ENCODE measurements at places on chromosomes 3 and 15. TPM values are rescaled to one million over a fixed set of nuclear protein-coding genes. Genes with fewer than 3 reads are reported as not detected.

DNA sequence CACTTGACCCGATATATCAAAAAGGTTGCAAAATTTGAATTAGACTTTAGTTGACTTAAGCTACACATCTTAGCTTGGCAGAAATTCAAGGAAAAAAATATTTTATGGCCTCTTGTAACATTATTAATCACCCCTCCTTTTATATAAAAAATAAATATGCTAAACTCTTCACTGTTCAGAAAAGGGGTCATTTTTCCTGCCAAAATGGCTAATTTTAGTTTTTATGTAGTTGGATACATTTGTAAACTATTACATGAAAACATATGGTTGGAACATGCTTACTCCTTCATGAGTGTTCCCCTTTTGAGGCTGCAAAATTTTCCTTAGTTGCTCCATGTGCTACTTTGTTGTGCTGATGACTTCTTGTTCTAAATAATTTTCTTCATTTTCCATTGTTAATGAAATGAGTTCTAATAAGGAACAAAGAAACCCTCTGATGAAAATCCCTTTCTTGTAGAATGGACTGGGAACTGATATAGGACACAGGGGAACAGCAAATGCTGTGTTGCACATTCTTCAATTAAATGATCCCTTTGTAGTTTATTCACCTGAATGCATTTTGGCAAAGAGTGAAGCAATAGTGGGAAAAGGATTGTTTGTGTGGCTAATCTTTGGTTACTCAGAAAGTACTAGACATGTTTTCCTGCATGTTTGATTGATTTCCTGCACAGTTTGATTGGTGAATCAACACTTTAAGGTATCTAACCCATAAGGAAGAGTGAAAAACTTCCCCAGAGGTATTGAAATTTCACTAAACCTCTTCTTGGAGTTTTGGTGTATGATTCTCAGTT, 349.3 kb downstream of the TIGIT start:
- no peaks in the 10 kb centered on the region for H3K36me3 ChIP-seq
- no peaks in the 10 kb centered on the region for H3K4me1 ChIP-seq
- no peak overlapping the region for H3K27ac ChIP-seq
- H3K4me3 ChIP-seq = no peak overlapping the region
- no peaks in the 10 kb centered on the region for H3K27me3 ChIP-seq
- no peak for DNase-seq

- H3K27ac ChIP-seq = no peak overlapping the region
- DNase-seq = peak; percentile 64
- H3K4me1 ChIP-seq = no peaks in the 10 kb centered on the region
- H3K4me3 ChIP-seq = no peak overlapping the region
- H3K27me3 ChIP-seq = no peaks in the 10 kb centered on the region
- H3K36me3 ChIP-seq = no peaks in the 10 kb centered on the region
These were observed 74.2 kb upstream of the SATB1 start for GRCh38 chr3:18499301-18499700.

- DNase-seq = no peak
- no peak overlapping the region for H3K27ac ChIP-seq
- peaks cover 71% of the 10 kb centered on the region for H3K36me3 ChIP-seq
- H3K4me1 ChIP-seq = peaks cover 5% of the 10 kb centered on the region
These were observed 90.0 kb upstream of the RPL32 start for GRCh38 chr3:12931273-12931905.

- H3K4me1 ChIP-seq = peaks cover 50% of the 10 kb centered on the region
- peak overlapping the region; percentile 22 for H3K4me3 ChIP-seq
- no peak for DNase-seq
- H3K36me3 ChIP-seq = no peaks in the 10 kb centered on the region
These were observed 43.6 kb upstream of the PLCL2 start for GRCh38 chr3:16841041-16841753.

DNA sequence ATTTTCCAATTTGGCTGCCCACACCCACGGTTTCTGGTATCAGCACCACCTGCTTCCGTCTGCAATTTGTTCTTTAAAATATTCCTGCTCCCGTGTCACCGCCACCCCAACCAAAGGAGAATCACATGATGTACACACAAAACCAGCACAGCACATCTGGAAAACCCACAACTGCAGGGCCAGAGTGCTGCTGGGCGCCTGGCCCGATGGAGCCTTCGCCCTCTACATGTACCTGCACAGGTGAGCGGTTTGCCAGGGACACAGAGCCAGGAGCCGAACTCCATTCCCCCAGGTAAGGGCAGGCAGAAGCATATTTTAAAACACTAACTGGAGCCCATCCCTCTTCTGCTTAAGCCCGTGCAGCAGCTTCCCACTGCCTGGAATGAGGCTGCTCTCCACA, 75.6 kb downstream of the ADAMTS17 start:
- no peaks in the 10 kb centered on the region for H3K36me3 ChIP-seq
- DNase-seq = no peak
- H3K27me3 ChIP-seq = no peaks in the 10 kb centered on the region

DNA sequence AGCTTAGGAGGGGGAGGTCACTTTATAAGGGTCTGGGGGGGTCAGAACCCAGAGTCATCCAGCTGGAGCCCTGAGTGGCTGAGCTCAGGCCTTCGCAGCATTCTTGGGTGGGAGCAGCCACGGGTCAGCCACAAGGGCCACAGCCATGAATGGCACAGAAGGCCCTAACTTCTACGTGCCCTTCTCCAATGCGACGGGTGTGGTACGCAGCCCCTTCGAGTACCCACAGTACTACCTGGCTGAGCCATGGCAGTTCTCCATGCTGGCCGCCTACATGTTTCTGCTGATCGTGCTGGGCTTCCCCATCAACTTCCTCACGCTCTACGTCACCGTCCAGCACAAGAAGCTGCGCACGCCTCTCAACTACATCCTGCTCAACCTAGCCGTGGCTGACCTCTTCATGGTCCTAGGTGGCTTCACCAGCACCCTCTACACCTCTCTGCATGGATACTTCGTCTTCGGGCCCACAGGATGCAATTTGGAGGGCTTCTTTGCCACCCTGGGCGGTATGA, at the start of gene RHO:
Gene RHO, plus strand, starts transcription at position 51 of the 512 bp plus-strand sequence. Its CDS starts 95 bp downstream, at position 146.
- H3K4me1 ChIP-seq = peaks cover 12% of the 10 kb centered on the region
- H3K4me3 ChIP-seq = no peak within 1 kb of the TSS
- no peak within 1 kb of the TSS for H3K27ac ChIP-seq
- no peaks in the 10 kb centered on the region for H3K27me3 ChIP-seq

- H3K4me3 ChIP-seq = no peak overlapping the region
- no peak overlapping the region for H3K27ac ChIP-seq
- DNase-seq = no peak
- H3K36me3 ChIP-seq = no peaks in the 10 kb centered on the region
These were observed 16.3 kb downstream of the C3orf20 start for GRCh38 chr3:14691239-14691638.

- no peak overlapping the region for H3K27ac ChIP-seq
- H3K4me3 ChIP-seq = no peak overlapping the region
- no peaks in the 10 kb centered on the region for H3K4me1 ChIP-seq
- DNase-seq = no peak
- H3K27me3 ChIP-seq = no peaks in the 10 kb centered on the region
These were observed 170.1 kb downstream of the CNTN4 start for GRCh38 chr3:2268779-2269178.

- H3K4me3 ChIP-seq = no peak overlapping the region
- no peak overlapping the region for H3K27ac ChIP-seq
- H3K27me3 ChIP-seq = no peaks in the 10 kb centered on the region
These were observed 5.9 kb downstream of the ADPRH start for GRCh38 chr3:119585208-119585607.

- H3K27ac ChIP-seq = no peak overlapping the region
- no peak overlapping the region for H3K4me3 ChIP-seq
- DNase-seq = no peak
- H3K27me3 ChIP-seq = no peaks in the 10 kb centered on the region
- no peaks in the 10 kb centered on the region for H3K36me3 ChIP-seq
- H3K4me1 ChIP-seq = peaks cover 6% of the 10 kb centered on the region
These were observed 5.1 kb downstream of the PDCD10 start for GRCh38 chr3:167729591-167729990.

DNA sequence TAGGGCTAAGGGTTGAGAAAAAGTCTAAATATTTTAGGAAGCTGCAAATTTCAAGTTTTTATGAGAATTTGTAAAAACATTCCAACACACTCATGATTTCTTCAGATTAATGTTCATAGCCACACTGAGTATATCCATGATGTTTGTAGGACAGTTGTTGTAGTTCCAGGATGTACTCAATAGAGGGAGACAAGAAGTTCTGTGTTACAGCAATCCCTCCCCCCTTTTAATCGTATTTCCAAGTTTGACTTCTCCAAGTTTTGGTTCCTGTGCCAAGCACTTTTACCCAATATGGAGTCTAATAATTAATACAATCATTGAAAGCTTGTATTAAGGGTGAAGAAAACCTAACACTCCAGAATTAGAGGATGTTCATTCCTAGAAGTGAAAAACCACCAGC, 143.4 kb downstream of the FEZF2 start:
- no peaks in the 10 kb centered on the region for H3K36me3 ChIP-seq
- H3K4me1 ChIP-seq = no peaks in the 10 kb centered on the region
- no peak overlapping the region for H3K4me3 ChIP-seq
- no peak for DNase-seq
- H3K27ac ChIP-seq = no peak overlapping the region

DNA sequence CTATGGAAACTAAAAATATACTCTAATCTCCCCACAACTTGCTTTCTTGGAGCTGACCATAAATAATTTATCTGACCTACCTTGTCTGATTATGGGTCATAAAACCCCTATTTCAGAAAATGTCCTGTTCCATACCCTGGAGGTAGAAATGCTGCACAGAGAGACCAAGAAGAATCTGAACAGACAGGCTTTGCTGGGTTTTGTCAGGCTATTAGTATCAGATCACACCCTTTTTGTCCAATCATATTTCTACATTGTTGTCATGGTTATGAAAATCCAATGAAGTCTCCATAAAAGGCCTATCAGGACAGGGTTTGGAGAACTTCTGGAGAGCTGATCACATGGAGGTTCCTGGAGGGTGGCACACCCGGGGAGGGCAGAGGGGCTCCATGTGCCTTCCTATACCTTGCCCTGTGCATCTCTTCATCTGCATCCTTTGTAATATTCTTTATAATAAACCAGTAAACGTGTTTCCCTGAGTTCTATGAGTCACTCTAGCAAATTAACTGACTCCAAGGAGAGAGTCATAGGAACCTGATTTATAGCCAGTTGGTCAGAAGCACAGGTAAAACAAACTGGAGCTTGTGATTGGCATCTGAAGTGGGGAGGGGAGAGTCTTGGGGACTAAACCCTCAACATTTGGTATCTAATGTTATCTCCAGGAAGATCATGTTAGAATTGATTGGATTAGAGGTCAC, 58.1 kb downstream of the NGLY1 start:
- H3K4me3 ChIP-seq = no peak overlapping the region
- no peak for DNase-seq
- H3K4me1 ChIP-seq = no peaks in the 10 kb centered on the region
- no peaks in the 10 kb centered on the region for H3K27me3 ChIP-seq
- no peak overlapping the region for H3K27ac ChIP-seq

- no peak overlapping the region for H3K4me3 ChIP-seq
- no peak for DNase-seq
- no peaks in the 10 kb centered on the region for H3K27me3 ChIP-seq
- H3K4me1 ChIP-seq = no peaks in the 10 kb centered on the region
- H3K27ac ChIP-seq = no peak overlapping the region
- H3K36me3 ChIP-seq = no peaks in the 10 kb centered on the region
These were observed 811.4 kb downstream of the NAALADL2 start for GRCh38 chr3:175670557-175670956.

- no peak overlapping the region for H3K4me3 ChIP-seq
- no peaks in the 10 kb centered on the region for H3K27me3 ChIP-seq
- H3K36me3 ChIP-seq = no peaks in the 10 kb centered on the region
- no peak overlapping the region for H3K27ac ChIP-seq
- H3K4me1 ChIP-seq = no peaks in the 10 kb centered on the region
These were observed 54.6 kb upstream of the VILL start for GRCh38 chr3:37935756-37936666.

DNA sequence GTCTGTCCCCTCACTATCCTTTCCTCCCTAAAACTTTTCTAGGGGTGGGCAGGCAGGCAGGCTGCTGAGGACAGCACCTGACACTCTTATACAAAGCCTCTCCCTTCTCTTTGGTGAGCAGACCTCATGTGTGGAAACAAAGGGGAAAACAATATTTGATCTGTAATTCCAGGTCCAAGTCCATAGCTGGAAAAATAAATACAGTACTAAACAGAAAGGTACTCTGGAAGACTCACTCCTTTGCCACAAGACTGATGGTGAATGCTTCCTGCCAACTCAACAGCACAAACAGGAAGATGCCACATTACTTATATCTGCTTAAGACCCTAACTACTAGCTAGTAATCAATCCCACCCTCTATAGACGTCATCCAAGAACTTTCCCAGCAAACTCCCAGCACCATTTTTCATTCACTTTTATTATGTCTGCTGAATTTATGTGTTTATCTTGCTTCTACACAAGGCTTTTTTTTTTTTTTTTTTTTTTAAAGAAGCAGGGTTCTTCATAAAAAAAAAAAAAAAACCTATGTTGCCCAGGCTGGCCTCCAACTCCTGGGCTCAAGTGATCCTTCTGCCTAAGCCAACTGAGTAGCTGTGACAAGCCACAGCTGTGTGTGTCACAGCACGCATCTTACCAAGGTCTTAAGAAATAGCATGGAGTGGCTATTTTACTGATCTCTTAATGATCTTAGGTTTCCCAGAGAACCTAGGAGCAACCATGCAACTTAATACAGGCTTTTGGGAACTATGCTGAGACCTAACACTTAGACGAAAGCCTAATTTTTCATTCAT, 44.2 kb upstream of the CSPG5 start:
- no peak overlapping the region for H3K27ac ChIP-seq
- no peaks in the 10 kb centered on the region for H3K4me1 ChIP-seq
- no peak overlapping the region for H3K4me3 ChIP-seq
- peaks cover 57% of the 10 kb centered on the region for H3K36me3 ChIP-seq
- no peaks in the 10 kb centered on the region for H3K27me3 ChIP-seq

- no peak overlapping the region for H3K4me3 ChIP-seq
- no peak overlapping the region for H3K27ac ChIP-seq
- no peaks in the 10 kb centered on the region for H3K27me3 ChIP-seq
- no peaks in the 10 kb centered on the region for H3K4me1 ChIP-seq
- H3K36me3 ChIP-seq = no peaks in the 10 kb centered on the region
These were observed 202.2 kb downstream of the DOCK3 start for GRCh38 chr3:50876947-50877346.

GRCh38 chr3:55858302-55858701, 371.2 kb upstream of the WNT5A start:
- H3K4me3 ChIP-seq = no peak overlapping the region
- H3K27ac ChIP-seq = no peak overlapping the region

- DNase-seq = no peak
- H3K4me3 ChIP-seq = no peak overlapping the region
- no peaks in the 10 kb centered on the region for H3K4me1 ChIP-seq
These were observed 74.4 kb downstream of the MOBP start for GRCh38 chr3:39541917-39542329.

Gene DIS3L
- total RNA-seq = 30.6 TPM

Gene DNAH12
- 0.21 TPM for total RNA-seq

Gene ACTR8
- total RNA-seq = 32.5 TPM

Gene HERC2
- total RNA-seq = 63.9 TPM

Gene CYP8B1
- total RNA-seq = not detected

Gene CPN2
- total RNA-seq = not detected

Gene CEMIP
- 0.07 TPM for total RNA-seq

Gene IL17RB
- not detected for total RNA-seq

Gene WDR93
- 0.25 TPM for total RNA-seq

Gene UBP1
- total RNA-seq = 76.7 TPM

Gene SIDT1
- 86.9 TPM for total RNA-seq

Gene GRM2
- 5.6 TPM for total RNA-seq

Gene IGSF11
- total RNA-seq = 0.66 TPM

Gene DPH6
- 13.1 TPM for total RNA-seq

Gene EPHB3
- not detected for total RNA-seq

Measured in natural killer cell (primary cell).